ENCODE measurements at places on chromosomes 3 and 15. TPM values are rescaled to one million over a fixed set of nuclear protein-coding genes. Genes with fewer than 3 reads are reported as not detected.

GRCh38 chr3:168889666-168890065, 773.8 kb downstream of the MECOM start:
- no peaks in the 10 kb centered on the region for H3K36me3 ChIP-seq
- no peak overlapping the region for H3K27ac ChIP-seq
- no peaks in the 10 kb centered on the region for H3K27me3 ChIP-seq
- no peak overlapping the region for H3K4me3 ChIP-seq
- DNase-seq, result no peak

DNA sequence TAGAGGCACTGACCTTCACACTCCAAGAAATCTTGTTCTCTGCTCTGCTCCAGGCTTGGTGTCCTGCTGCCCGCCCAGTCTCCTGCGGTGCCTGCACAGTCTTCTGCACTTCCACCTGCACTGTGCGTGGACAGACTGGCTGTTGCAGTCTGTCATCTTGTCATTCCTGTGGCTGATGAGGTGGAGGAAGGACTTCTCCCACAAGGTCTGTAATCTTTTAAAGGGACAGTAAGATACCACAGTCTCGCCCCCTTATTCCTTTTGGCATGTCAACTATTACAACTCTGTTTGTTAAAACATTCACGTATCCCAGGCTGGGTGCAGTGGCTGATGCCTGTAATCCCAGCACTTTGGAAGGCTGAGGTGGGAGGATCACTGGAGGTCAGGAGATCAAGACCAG, 54.1 kb upstream of the IGF2BP2 start:
- no peaks in the 10 kb centered on the region for H3K4me1 ChIP-seq
- peaks cover 12% of the 10 kb centered on the region for H3K27me3 ChIP-seq
- H3K27ac ChIP-seq, result no peak overlapping the region
- no peak for DNase-seq

GRCh38 chr3:31275038-31275572, 257.6 kb upstream of the STT3B start:
- no peaks in the 10 kb centered on the region for H3K36me3 ChIP-seq
- no peak for DNase-seq
- no peak overlapping the region for H3K27ac ChIP-seq
- H3K4me1 ChIP-seq, result no peaks in the 10 kb centered on the region

GRCh38 chr15:28080386-28080785, 18.7 kb downstream of the OCA2 start:
- DNase-seq, result no peak
- H3K36me3 ChIP-seq, result no peaks in the 10 kb centered on the region
- H3K4me3 ChIP-seq, result no peak overlapping the region
- no peak overlapping the region for H3K27ac ChIP-seq

DNA sequence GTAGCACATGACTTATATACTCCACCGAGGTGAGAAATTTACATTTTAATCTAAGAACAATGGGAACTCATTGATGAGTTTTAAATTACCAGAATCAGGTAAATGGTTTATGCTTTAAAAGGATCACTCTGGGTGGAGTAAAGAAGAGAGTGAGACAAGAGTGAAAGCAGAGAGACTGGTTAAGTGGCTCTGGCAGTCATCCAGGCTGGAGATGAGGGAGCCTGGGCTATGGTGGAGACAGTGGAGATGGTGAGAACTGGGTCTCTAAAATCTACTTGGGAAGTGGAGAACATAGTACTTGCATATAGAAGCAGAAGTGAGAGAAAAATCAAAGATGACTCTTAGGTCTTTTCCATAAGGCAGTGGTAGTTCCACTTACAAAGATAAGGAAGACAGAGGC, 37.1 kb upstream of the SLC25A36 start:
- H3K27ac ChIP-seq, result no peak overlapping the region
- no peaks in the 10 kb centered on the region for H3K36me3 ChIP-seq
- H3K4me3 ChIP-seq, result no peak overlapping the region
- H3K27me3 ChIP-seq, result peaks cover 11% of the 10 kb centered on the region
- no peak for DNase-seq

The TRIM59 gene
- total RNA-seq, result 22.6 TPM

The TRIM69 gene
- 33.9 TPM for total RNA-seq

The SKOR1 gene
- total RNA-seq, result 0.42 TPM
